T-helper 2 cell (primary cell): ENCODE measurements at places on chromosomes 7 and 10.

DNA sequence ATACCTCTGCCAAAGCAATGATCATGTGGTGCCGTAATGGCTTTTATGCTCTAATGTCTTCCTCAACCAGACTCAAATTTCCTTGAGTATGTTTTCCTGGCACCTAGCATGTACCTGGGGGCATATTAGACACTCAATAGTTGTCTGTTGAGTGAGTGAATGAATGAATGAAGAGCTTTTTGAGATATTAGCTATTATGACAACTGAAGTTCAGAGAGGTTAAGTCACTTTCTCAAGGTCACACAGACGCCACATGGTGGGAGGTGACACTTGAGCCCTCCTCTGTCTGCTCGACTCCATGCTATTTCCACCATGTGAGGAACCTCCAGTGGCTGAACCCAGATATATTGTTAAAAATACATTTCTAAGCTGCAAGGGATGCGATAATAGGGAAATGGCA, 132.1 kb downstream of the PRPF18 start:
- DNase-seq, result no peak

- DNase-seq, result peak; percentile 85
These were observed 42.8 kb downstream of the FOXL3 start for GRCh38 chr7:332646-333392.

DNA sequence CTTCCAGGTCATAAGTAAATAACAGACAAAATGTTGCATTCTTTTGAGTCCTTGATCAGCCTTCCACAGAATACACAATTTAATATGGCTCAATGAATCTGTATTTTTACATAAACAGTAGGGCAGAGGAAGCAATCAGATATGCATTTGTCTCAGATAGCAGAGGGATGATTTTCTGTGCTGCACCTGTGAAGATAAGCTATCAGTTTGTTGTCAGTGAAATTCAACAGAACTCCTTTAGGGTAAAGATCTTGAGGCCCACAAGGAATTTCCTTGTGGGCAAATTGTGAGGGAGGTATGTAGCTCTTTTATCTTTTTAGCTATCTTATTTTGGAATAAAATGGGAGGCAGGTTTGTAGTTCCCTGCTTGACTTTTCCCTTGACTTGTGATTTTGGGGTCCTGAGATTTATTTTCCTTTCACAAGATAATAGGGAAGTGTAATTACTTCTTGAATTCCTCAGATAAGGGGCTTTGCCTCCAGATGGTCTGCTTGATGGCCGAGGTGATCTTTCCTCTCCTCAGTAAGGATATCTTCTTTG, 60.8 kb upstream of the CYP2C18 start:
- no peak for DNase-seq

GRCh38 chr7:95693551-95694333, 78.6 kb upstream of the DYNC1I1 start:
- no peak for DNase-seq

DNA sequence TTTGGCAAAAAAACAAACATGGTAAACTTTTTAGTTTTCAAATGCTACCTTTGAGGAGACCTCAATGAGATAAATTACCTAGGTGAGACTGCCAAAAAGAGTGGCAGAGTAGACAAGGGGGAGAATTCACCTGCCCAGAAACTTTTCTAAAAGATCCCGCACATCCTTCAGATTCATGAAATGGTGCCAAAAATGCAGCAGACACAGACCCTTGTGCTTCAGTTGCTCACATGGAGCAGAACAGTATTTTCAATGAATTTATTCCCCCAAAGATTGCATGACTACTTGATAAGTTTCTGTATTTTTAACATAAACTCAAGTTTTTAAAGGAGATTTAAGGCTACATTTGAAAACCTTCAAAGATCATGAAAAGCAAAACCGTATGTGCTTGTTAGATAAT, 270.0 kb downstream of the TRIL start:
- no peak for DNase-seq

GRCh38 chr10:71713135-71714030, 6.2 kb downstream of the C10orf105 start:
- DNase-seq, result no peak

DNA sequence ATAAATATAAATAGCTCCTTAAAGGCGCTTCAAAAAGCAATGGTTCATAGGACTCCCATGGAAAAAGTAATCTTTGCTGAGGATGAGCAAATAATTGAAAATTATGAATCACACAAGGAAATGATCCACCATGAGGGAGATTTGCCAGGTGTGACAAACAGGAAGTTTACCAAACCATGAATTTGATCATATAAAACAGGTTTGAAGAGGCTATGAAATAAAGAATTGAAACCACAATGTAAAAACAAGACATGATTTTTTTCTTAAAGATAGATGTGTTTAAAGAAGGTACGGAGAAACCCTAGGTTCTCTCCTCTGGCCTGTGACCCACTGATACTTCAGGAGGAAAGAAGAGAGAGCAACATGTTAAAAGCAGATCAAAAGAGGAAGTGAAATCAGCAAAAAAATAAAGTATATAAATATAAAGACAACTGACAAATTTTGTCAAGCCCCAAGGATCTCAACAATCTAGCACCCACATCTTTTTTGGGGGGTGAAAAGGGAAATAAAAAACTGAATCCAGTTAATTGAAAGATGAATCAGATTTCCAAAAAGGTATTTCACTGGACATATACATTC, 111.3 kb upstream of the ASAH2 start:
- no peak for DNase-seq

DNA sequence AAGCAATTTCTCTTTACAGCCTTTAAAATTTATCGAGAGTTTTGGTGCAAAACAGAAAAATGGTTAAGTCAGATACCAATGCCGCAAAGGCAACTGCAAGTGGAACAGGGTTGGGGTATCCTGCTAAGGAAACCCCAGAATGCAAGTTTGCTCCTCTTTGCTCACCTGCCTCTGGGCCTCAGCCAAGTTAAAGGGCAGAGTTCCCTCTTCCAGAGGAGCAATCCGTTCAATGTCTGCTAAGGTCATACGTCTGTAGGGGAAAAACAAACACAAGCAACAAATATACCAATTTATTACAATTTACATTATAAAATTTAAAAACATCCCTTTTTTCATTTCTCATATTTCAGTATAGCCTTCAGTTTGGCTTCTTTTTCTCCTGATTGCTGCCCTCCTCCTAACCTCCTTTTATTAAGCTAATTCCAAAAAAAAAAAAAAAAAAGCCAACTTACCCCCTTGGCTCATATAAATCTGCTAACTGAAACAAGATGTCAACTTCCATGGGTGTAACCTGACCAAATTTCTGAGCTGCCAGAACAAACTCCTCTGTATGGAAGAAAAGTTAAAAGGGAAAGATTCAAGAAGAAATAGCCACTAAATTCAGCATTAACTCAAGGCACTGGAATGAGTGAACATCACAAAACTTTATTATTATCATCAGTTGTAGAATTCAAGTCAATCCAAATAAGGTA, 132.6 kb downstream of the SLC25A13 start:
- no peak for DNase-seq

GRCh38 chr7:151631570-151631952, 111.9 kb upstream of the RHEB start:
- no peak for DNase-seq

- no peak for DNase-seq
These were observed 133.6 kb upstream of the PRKCQ start for GRCh38 chr10:6713716-6714115.

GRCh38 chr10:15540727-15541126, 169.6 kb upstream of the FAM171A1 start:
- DNase-seq, result no peak

DNA sequence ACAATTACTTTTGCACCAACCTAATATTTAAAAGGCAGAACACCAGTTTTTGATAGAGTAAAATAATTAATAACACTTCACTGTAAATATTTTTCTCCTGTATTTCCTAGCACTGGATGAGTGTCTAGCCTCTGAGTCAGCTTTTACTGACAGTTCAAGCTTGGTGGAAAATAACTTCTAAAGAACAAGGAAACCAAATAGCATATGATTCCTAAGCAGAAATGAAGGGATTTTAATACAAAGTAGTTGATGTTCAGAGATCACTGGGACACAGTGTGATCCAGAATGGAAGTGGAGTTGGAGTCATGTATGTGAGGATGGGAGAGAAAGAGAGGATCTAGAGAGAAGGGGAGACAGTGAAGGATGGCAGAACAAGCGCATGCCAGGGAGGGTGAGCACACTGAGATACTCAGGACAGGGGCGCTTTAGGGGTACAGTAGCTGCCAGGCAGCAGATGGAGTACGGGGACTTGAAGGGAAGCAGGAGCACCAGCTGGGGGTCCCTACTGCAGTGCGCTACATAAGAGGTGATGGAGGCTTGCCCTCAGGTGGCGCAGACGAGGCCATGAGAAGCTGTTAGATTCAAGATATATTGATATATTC, 117.9 kb upstream of the KLF6 start:
- DNase-seq, result no peak

- DNase-seq, result no peak
These were observed 41.5 kb upstream of the PPP3CB start for GRCh38 chr10:73537288-73537687.

DNA sequence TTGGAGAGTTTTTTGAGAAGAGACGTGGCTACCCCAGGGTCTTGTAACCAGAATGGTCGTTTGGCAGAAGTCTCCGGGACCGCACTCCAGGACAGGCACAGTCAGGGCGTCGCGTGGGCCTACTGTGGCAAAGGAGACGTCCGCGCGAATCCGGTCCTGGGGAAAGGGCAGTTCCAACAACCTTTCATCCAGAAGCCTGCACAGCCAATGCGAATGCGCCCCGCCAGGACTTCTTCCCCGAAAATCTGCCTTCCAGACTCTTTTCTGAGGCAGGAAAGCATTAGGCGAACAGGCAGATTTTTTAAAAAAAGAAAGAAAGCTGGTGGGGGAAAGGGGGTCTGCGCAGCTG, 2.0 kb downstream of the HPSE2 start:
- no peak for DNase-seq

- DNase-seq, result peak; percentile 66
These were observed 517 bp downstream of the ITGB1 start for GRCh38 chr10:32957341-32958084.

- DNase-seq, result peak; percentile 72
These were observed 270.3 kb downstream of the ELFN1 start for GRCh38 chr7:1940402-1940786.

GRCh38 chr10:98878418-98878817, 357.2 kb downstream of the HPSE2 start:
- DNase-seq, result no peak

DNA sequence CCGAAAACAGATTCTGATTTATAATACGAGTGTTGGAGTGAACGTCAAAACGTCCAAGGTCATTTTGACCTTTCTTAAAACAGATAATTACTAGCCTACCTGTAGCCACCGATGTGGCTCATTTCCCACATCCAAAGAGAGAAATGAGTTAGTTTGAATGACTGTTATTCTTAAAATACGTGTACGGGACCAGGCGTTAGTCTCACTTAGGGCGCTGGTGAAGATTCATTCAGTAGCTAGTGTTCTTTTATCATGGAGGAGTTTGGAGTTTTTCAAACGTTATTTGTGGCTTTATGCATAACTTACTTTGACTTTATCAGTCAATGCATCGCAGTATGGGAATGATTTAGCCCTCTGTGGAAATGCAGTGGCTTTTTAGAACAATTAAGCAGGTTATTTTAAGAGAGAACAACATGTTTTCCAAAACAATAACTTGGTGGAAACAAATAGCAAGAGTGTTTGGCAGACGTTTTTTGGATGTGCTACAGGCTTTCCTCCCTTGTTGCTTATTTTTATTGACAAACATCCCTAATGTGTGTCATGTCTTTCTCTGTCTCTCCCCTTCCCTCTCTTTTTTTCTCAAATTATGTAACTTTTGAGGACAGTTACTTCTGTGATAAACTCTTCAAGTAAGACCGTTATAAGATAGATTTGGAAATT, 1.6 kb downstream of the BICC1 start:
- DNase-seq, result no peak

DNA sequence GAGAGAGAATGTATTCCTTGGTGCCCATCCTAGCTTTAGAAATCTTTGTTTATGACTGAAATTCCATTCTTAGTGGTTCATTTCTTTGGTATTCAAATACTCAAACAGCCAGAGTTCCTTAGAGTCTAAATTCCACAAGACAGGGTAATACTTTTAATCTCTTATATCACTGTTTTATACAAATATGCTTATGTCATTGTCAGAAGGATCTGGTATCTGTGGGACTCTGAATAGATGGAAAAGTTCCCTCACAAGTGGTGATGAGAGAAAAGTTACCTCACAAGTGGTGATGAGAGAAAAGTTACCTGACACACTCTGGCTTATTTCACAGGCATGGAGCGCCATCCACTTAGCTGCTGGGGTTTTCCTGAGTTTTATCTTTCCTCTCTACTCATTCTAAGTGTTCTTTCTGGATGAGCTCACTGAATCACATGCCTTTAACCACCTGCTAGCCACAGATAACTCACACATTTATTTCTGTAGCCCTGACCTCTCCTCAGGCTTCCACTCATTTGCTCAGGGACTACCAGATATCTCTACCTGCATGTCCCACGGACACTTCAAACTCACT, 784.0 kb downstream of the SUGCT start:
- DNase-seq, result no peak

DNA sequence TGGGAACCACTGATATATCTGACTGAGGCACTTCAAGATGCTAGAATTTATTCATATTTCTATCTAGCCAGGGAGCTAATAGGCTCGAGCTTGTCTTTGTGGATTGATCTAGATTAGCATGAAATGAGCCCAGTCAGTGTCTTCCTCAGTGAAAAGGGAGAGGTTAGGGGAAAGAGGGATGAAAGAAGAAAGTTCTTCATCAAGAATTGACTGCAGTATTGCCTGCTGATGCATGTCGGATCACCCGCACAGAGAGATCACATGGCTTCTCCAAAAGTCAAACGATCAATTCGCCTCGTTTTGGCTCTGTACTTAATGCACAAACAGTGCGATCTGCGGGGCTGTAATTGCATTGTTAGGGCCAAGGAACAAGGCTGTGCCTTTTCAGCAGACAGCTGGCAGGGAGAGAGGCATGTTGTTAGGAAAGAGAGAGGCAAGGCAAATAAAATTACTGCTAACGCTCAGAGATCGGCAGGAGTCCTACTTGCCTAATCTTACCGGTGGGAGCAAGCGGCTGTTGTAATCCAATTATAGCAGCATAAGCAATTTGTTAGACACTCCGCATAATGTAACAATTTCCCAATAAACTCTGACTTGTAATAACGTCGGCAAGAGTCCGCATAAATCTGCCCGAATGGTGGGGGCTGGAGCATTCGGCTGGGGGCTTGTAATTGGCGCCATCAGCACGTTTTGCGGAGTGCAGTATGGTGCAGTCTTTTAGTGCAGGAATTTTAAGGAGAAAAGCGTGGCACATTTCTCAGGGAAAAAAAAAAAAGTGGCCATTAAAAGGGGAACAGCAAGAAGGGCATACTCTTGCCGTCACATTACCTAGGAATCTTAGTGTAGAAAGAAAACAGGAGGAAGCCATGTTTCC, 102.1 kb downstream of the POLL start:
- DNase-seq, result no peak

GRCh38 chr10:110036640-110037039, 28.9 kb downstream of the ADD3 start:
- no peak for DNase-seq

- no peak for DNase-seq
These were observed 6.0 kb downstream of the BRI3 start for GRCh38 chr7:98287486-98287959.

- DNase-seq, result no peak
These were observed 25.7 kb upstream of the PDCD4 start for GRCh38 chr10:110845756-110846620.
